ENCODE measurements at places on chromosomes 11 and 22.

- no peak for DNase-seq
Measured at GRCh38 chr22:43901976-43902643, 10.3 kb upstream of the PNPLA5 start.

GRCh38 chr11:126989942-126990715 lies 10.4 kb downstream of the KIRREL3 start:
- peak; percentile 86 for DNase-seq

GRCh38 chr11:129331871-129332274 lies 43.8 kb upstream of the BARX2 start:
- DNase-seq: peak; percentile 90

GRCh38 chr11:58867556-58867955 lies 23.1 kb upstream of the GLYATL2 start:
- DNase-seq: no peak

- no peak for DNase-seq
Measured at GRCh38 chr11:10413268-10413667, 41.8 kb upstream of the AMPD3 start.

DNA sequence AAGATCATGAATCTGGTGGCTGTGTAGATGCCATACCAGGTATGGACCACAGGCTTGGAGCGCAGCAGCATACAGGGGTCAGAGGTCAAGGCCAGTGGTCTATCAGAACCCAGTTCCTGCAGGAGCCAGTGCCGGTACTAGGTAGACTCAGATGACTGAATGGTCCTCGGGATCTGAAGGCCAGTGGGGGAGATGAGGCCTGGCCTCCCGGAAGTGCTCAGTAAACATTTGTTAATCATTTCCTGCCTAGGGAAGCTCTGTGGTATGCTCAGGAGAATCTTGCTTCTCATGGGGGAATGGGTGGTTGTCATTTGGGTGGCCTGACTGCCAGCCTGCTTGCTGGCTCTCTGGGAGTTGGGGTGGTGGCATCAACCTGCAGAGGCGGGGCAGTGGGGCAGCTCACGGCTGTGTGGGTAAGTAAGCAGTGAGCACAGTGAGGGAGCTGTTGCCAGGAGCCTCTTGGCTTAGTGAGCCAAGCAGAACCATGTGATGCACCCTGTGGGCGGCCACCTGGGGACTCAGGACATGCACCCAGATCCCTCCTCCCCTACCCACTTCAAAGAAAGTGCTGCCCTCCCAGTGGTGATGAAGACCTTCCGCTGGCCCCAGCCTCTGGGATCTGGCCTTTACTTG lies 33.0 kb downstream of the PTPRJ start:
- peak; percentile 74 for DNase-seq

DNA sequence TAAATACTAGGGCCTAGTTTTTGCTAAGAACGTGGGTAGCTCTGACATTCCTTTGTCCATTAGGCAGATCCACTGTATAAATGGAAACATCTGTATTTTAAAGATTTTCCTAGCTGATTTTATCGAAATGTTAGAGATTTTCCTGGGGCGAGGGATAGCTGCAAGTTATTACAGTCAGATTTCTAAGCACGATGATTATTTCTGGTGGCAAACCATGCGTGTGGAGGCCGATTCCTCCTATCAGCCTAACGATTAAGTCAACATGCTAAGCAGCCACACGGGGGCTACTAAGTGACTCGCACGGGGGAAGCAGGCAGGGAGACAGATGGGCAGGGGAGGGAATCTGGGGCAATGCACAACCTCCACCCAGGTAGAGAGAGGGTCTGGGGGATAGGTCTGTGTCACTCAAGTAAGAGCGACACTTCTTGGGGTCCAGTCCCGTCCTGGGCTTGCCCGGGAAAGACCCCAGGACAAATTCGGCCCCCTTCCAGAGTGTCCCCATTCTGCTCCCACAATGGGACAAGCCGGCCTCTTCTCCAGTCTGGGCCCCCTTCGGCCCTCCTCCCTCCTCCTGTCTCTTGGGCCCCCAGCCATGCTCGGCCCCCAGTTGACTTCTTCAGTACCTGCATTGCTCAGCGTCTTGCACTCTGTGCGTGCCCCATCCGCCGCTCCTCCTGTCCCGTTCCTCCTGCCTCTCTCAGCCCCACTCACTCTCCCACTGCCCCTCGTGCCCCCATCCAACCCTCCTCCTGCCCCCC lies 571 bp downstream of the C11orf24 start:
- no peak for DNase-seq
